ENCODE measurements at places on chromosomes 3 and 15.

- peak; percentile 21 for DNase-seq
- no peaks in the 10 kb centered on the region for H3K27me3 ChIP-seq
- no peaks in the 10 kb centered on the region for H3K4me1 ChIP-seq
- H3K27ac ChIP-seq = no peak overlapping the region
Measured at GRCh38 chr15:100559330-100559729, 30.6 kb upstream of the CERS3 start.

- H3K27ac ChIP-seq = no peak overlapping the region
- DNase-seq = no peak
- H3K4me3 ChIP-seq = no peak overlapping the region
- H3K27me3 ChIP-seq = no peaks in the 10 kb centered on the region
- no peaks in the 10 kb centered on the region for H3K36me3 ChIP-seq
- no peaks in the 10 kb centered on the region for H3K4me1 ChIP-seq
Measured at GRCh38 chr15:91988071-91988470, 134.6 kb downstream of the SLCO3A1 start.

DNA sequence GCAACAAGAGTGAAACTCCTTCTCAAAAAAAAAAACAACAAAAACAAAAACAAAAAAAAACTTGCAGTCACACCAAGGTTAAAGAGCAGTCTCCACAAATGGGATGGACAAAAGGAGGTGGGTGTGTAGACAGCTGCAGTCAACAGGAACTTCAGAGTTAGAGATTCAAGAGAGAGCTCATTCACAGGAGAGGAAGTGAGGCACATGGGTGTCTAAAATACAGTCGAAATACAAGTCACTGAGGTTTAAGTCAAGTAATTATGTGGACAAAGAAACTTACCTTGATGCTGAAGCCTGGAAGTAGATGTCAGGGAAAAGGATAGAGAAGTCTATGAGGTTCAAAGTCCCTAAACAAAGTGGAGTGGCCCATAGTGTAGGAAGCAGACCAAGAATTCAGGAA lies 14.8 kb downstream of the MRPS11 start:
- H3K27me3 ChIP-seq = no peaks in the 10 kb centered on the region
- no peaks in the 10 kb centered on the region for H3K4me1 ChIP-seq
- H3K4me3 ChIP-seq = no peak overlapping the region
- no peak overlapping the region for H3K27ac ChIP-seq

- no peak for DNase-seq
- H3K4me3 ChIP-seq = no peak overlapping the region
- H3K4me1 ChIP-seq = no peaks in the 10 kb centered on the region
Measured at GRCh38 chr3:108501535-108501934, 8.9 kb downstream of the MYH15 start.

DNA sequence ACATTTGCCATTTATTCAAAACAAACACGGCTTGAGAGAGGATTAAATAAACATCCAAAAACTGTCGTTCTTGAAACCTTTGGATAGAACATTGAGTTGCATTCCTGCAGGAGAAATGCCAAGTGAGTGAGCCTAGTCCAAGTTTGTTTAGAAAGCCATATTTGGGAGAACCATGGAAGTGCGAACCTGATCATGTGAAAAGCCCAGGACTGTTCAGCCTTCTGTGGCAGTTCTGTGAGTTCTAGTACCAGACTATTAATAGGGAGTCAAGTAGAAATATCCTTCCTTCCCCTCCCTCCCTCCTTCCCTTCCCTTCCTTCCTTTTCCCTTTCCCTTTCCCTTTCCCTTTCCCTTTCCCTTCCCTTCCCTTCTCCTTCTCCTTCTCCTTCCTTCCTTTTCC lies 470.4 kb downstream of the LPP start:
- H3K36me3 ChIP-seq = no peaks in the 10 kb centered on the region
- peaks cover 7% of the 10 kb centered on the region for H3K4me1 ChIP-seq
- no peaks in the 10 kb centered on the region for H3K27me3 ChIP-seq

GRCh38 chr3:49799761-49800160 lies at the start of gene CDHR4:
Gene CDHR4 (minus strand): TSS chr3:49799873. CDS start chr3:49799812, 61 bp downstream.
- no peaks in the 10 kb centered on the region for H3K27me3 ChIP-seq
- no peak for DNase-seq
- no peak within 1 kb of the TSS for H3K27ac ChIP-seq
- no peak within 1 kb of the TSS for H3K4me3 ChIP-seq
- no peaks in the 10 kb centered on the region for H3K36me3 ChIP-seq

GRCh38 chr3:189158034-189158433 lies 13.7 kb upstream of the TPRG1 start:
- no peak for DNase-seq
- H3K4me3 ChIP-seq = no peak overlapping the region

GRCh38 chr15:94877833-94878232 lies 646.5 kb downstream of the MCTP2 start:
- H3K27me3 ChIP-seq = no peaks in the 10 kb centered on the region
- H3K4me3 ChIP-seq = no peak overlapping the region
- no peak overlapping the region for H3K27ac ChIP-seq
- no peaks in the 10 kb centered on the region for H3K36me3 ChIP-seq

- peak; percentile 85 for DNase-seq
- H3K27ac ChIP-seq = peak overlapping the region; percentile 76
- peaks cover 31% of the 10 kb centered on the region for H3K4me1 ChIP-seq
- H3K4me3 ChIP-seq = no peak overlapping the region
Measured at GRCh38 chr3:71542521-71543370, 40.8 kb downstream of the FOXP1 start.

- no peaks in the 10 kb centered on the region for H3K36me3 ChIP-seq
- no peak overlapping the region for H3K27ac ChIP-seq
- no peaks in the 10 kb centered on the region for H3K4me1 ChIP-seq
- DNase-seq = no peak
- H3K4me3 ChIP-seq = no peak overlapping the region
Measured at GRCh38 chr3:167884481-167884880, 149.0 kb downstream of the SERPINI1 start.

GRCh38 chr3:183439515-183439914 lies 11.1 kb upstream of the MCF2L2 start:
- no peaks in the 10 kb centered on the region for H3K27me3 ChIP-seq
- no peak for DNase-seq
- no peaks in the 10 kb centered on the region for H3K36me3 ChIP-seq
- H3K4me1 ChIP-seq = no peaks in the 10 kb centered on the region
- H3K4me3 ChIP-seq = no peak overlapping the region

GRCh38 chr3:55813268-55814097 lies 326.4 kb upstream of the WNT5A start:
- no peaks in the 10 kb centered on the region for H3K4me1 ChIP-seq
- no peaks in the 10 kb centered on the region for H3K27me3 ChIP-seq
- no peak overlapping the region for H3K27ac ChIP-seq
- no peaks in the 10 kb centered on the region for H3K36me3 ChIP-seq
- DNase-seq = no peak

- no peaks in the 10 kb centered on the region for H3K4me1 ChIP-seq
- H3K27me3 ChIP-seq = no peaks in the 10 kb centered on the region
- H3K4me3 ChIP-seq = no peak overlapping the region
- DNase-seq = no peak
- no peak overlapping the region for H3K27ac ChIP-seq
Measured at GRCh38 chr3:186515125-186515524, 29.1 kb downstream of the CRYGS start.

- H3K4me1 ChIP-seq = peaks cover 21% of the 10 kb centered on the region
- H3K27ac ChIP-seq = no peak overlapping the region
- no peaks in the 10 kb centered on the region for H3K36me3 ChIP-seq
- DNase-seq = no peak
Measured at GRCh38 chr3:38460377-38461270, 6.9 kb downstream of the ACVR2B start.

DNA sequence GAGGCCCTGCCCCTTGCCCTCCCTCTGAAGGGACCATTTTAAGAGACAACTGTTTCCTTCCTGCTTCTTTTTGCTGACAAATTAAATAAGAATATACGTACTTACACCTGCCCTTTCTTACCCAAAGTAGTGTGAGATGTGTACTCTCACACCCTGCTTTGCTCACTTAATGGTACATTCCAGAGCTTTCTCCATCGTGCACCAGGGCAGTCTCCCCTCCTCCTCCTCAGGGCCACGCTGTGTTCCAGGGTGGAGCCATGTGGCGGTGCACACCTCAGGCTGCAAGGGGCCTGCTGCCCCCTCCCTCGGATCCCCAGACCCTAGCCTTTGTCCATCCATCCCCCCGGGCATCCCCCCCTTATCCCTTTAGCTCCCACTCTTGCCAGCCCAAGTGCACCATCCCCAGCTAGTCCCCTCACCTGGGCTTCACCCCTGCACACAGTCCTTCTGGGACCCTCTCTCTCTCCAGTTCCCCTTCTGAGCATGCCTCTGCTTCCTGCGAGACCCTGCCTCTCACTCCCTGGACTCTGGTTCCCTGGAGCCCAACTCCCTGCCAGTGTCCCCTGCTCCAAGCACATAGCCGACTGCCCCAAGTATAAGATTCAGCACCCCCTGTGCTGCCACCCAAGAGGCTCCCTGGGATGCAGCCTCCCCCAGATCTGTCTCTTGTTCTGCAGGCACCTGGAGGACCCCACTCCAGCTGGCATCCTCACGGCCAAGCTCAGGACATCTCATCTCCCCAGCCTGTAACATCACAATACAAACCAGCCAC lies 89.5 kb upstream of the IQSEC1 start:
- H3K36me3 ChIP-seq = no peaks in the 10 kb centered on the region
- H3K27me3 ChIP-seq = no peaks in the 10 kb centered on the region
- no peak for DNase-seq
- no peaks in the 10 kb centered on the region for H3K4me1 ChIP-seq

GRCh38 chr3:72452745-72453144 lies 395.5 kb downstream of the SHQ1 start:
- no peak overlapping the region for H3K4me3 ChIP-seq
- H3K27me3 ChIP-seq = no peaks in the 10 kb centered on the region
- peaks cover 10% of the 10 kb centered on the region for H3K4me1 ChIP-seq
- no peaks in the 10 kb centered on the region for H3K36me3 ChIP-seq
- peak overlapping the region; percentile 70 for H3K27ac ChIP-seq
- no peak for DNase-seq

- no peaks in the 10 kb centered on the region for H3K27me3 ChIP-seq
- H3K4me3 ChIP-seq = no peak overlapping the region
- DNase-seq = no peak
- H3K4me1 ChIP-seq = peaks cover 45% of the 10 kb centered on the region
Measured at GRCh38 chr15:69459066-69459465, 6.4 kb downstream of the RPLP1 start.

DNA sequence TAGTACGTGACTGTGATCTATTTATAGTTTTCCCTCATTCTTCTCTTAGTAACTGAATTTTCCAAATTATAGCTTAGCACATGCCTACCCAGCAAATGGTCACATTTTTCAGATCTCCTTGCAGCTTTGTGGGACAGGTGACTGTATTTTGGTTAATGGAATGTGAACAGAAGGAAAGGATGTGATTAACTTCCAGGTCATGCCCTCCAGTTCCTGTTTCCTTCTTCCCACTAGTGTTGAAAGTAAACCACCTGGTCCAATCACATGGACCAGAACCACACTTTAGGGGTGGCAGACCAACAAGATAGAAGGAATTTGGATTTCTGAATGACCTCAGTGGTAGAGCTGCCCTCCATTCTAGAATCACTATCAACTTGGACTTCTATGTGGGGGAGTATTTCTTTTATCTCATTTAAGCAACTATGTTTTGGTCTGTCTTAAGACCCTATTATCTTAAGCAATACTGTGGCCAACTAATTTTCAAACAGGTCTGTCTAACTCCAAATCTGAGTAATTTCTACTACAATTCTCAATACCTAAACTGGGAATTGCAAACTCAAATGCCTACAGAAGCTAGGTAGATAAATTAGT lies 76.0 kb upstream of the TSC22D2 start:
- H3K27ac ChIP-seq = no peak overlapping the region
- H3K4me3 ChIP-seq = no peak overlapping the region
- no peak for DNase-seq
- H3K4me1 ChIP-seq = no peaks in the 10 kb centered on the region
- no peaks in the 10 kb centered on the region for H3K27me3 ChIP-seq
- no peaks in the 10 kb centered on the region for H3K36me3 ChIP-seq

GRCh38 chr3:196918968-196919367 lies 23.4 kb downstream of the NCBP2 start:
- H3K36me3 ChIP-seq = no peaks in the 10 kb centered on the region
- H3K27me3 ChIP-seq = no peaks in the 10 kb centered on the region
- no peak overlapping the region for H3K27ac ChIP-seq
- no peak for DNase-seq
- no peaks in the 10 kb centered on the region for H3K4me1 ChIP-seq

DNA sequence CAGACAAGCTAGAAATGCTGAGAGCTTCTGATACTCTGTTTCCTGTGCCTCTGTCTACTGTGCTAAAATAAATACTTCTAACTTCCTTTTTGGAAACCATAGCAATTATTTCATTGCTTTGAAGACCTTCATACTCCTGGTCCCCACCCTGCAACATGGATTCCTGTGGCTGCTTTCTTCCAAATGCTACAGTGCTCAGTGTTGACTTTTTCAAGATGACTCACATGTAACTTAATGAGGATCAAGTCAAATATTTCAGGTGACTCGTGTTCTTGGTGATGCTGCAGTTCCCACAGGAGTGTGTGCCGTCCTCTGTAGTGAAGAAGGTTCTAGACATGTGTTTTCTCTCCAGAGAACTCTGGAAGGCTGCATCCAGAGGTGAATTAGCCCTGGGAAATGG lies 288.6 kb downstream of the CLSTN2 start:
- no peaks in the 10 kb centered on the region for H3K36me3 ChIP-seq
- no peaks in the 10 kb centered on the region for H3K27me3 ChIP-seq
- H3K4me3 ChIP-seq = no peak overlapping the region
- no peak for DNase-seq

- DNase-seq = no peak
- H3K27ac ChIP-seq = no peak overlapping the region
- H3K27me3 ChIP-seq = no peaks in the 10 kb centered on the region
- peaks cover 45% of the 10 kb centered on the region for H3K4me1 ChIP-seq
- H3K36me3 ChIP-seq = no peaks in the 10 kb centered on the region
Measured at GRCh38 chr3:64190517-64191515, 34.5 kb downstream of the PRICKLE2 start.

DNA sequence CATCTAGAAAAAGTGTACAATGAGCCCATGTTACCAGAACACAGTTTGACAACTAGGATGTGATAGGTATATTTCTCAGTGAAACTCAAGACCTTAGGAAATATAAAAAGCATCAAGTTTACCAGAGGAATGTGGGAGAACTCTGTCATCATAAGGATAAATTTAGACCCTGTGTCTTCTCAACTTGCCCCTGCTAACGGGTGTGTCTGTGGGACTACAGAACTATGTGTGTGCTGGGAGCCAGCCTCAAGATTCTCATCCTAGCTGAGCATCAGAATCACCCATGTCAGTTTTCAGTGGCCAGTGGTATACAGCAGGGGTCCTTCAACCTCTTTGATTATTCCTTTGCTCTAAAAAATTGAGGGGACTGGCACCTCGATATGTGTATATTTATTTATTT lies 393.3 kb downstream of the PLCL2 start:
- H3K36me3 ChIP-seq = no peaks in the 10 kb centered on the region
- no peaks in the 10 kb centered on the region for H3K4me1 ChIP-seq
- H3K27me3 ChIP-seq = no peaks in the 10 kb centered on the region
- H3K4me3 ChIP-seq = no peak overlapping the region
